Testis (tissue), 5 donors: ENCODE measurements at places on chromosomes 7 and 10. TPM values are rescaled to one million over a fixed set of nuclear protein-coding genes. Genes with fewer than 3 reads are reported as not detected.
A peak's percentile ranks its signal among the peaks of the same experiment; 100 is the strongest.

DNA sequence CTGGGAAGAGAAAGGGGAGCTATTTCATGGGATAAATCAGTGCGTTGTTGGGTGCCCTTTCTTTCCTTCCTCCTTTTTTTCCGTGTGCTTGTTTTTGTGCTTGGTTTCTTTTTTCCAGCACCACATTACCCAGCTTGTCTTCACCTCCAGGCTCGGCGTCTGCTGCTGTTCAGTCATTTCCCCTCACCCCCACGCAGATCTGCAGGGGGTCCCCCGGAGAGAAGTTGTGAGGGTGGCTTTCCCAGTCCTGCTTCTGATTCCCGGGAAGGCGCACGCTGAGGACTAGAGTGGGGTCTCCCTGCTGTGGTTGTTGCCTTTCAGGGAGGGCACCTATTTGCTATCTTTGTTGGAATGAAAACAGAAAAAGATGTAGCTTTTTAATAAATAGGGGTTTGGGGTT lies 1.6 kb downstream of the CAMK1D start:
- DNase-seq: no peak

GRCh38 chr10:120460776-120461175 lies 3.7 kb downstream of the PLPP4 start:
- no peak for DNase-seq

- DNase-seq: no peak
These were observed 5.7 kb downstream of the OSBPL3 start for GRCh38 chr7:24974026-24974832.

DNA sequence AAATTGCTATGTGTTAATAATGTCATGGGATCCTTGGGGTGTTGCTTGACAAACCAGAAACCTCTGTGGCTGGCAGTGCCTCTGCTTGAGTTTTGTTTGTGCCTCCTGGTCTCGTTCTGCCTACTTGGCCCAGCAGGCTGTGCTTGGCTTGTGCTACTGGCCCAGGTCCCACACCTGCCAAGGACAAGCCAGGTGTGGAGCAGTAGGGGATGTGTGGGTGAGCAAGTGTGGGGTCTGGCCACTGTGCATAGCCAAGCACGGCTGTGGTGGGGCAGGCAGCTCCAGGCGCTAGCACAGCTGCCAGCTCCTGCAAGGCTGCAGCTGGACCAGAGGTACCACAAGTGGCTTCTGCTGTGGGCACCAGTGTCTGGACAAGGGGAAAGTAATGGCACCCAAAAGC lies 149.6 kb upstream of the HGF start:
- DNase-seq: no peak

GRCh38 chr10:85333594-85333993 lies 1005.2 kb downstream of the CCSER2 start:
- no peak for DNase-seq

GRCh38 chr7:22853674-22854157 lies 31.1 kb upstream of the TOMM7 start:
- DNase-seq: peak; percentile 45

GRCh38 chr10:6769704-6770417 lies 189.8 kb upstream of the PRKCQ start:
- DNase-seq: no peak

DNA sequence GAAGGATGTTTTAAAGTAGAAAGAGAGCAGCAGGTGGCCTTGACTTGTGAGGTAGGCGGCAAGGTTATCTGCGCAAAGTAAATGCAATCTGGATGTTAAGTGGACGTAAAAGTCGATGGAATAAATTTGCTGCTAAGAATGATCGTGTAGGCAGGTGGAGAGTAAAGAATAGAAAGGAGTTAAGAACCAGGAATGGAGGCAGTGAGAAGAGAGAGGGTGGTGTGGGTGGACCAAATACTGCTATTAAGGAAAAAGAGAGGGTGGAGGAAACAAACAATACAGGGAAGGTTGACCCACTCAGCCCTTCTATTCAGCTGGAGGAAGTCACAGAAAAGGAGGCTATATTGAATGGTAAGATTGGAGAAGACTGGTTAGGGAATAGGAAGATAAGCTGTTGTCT lies 1.9 kb upstream of the CUL1 start:
- no peak for DNase-seq

DNA sequence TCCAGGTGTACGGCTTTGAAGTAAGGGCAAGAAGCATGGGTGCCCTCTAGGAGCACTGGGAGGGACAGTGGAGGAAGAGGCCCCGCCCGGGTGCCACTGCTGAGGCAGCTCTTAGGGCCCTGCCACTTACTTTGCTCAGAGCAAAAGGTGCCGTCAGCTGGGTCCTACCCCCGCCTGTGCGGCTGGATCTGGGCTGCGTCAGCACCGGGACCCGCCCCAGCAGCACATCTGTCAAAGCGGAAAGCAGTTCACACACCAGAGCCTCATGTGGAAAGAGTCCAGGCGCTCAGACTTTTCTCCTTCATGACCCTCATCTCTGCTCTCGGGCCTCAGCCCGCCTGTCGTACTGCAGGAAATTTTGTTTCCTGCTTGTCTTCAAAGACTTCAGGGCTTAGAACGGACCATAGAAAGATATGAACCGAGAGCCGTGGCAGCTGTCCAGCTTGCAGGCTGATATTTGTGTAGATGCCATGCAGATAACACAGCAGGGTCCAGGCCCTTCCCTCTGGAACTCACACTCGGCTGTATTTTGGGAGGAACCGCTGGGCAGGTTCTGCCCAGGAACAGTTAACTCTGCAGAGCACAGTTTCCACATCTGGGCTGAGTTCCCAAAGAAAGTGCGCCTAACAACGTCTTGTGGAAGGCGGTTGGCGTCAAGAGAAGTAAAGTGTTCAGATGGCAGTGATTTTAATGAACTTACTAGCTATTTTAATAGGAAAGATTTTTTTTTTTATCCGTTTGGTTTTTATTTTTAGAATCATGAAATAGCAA lies 44.3 kb upstream of the PRKAR1B start:
- peak; percentile 76 for DNase-seq

GRCh38 chr10:52755297-52756062 lies 17.1 kb downstream of the MBL2 start:
- DNase-seq: no peak

DNA sequence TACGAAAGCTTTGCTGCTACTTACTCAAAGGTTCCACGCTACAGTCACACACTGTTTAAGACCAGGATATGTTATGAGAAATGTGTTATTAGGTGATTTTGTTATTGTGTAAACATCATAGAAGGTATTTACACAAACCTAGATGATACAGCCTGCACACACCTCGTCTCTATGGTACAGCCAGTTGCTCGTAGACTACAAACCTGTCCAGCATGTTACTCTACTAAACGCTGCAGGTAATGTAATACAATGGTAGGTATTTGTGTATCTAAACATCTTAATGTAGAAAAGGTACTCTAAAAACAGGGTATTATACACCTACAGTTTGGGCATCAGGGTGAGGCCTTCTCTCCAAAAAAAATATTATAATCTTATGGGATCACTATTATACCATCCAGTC lies 181.2 kb downstream of the MYOF start:
- DNase-seq: no peak

DNA sequence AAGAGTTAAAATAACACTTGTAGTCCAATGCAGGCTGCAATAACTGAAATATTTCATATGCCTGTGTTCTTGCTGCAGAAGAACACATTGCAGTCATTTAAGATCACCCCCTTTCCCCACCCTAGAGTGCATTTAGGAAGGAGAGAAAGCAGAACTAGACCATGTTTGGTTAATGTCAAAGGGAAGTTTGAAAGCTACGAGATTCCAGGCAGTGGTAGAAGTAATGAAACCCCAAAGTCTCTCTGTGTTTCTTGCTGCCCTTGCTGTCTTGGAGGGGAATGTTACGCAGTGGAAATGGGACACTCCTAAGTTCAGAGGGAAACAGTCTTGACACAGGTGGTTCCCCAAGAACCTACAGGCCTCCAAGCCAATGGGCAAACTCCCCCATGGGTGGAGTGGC lies 242.9 kb downstream of the PTEN start:
- no peak for DNase-seq

TBX20 gene
- total RNA-seq: 3.8 TPM

STEAP2 gene
- 4.5 TPM for total RNA-seq

EPHA1 gene
- 8.5 TPM for total RNA-seq

CROT gene
- 10.5 TPM for total RNA-seq

CPA4 gene
- 0.68 TPM for total RNA-seq

SAMD9 gene
- 3.2 TPM for total RNA-seq

HTR5A gene
- total RNA-seq: 0.87 TPM
